ENCODE measurements at places on chromosomes 12 and 14.

DNA sequence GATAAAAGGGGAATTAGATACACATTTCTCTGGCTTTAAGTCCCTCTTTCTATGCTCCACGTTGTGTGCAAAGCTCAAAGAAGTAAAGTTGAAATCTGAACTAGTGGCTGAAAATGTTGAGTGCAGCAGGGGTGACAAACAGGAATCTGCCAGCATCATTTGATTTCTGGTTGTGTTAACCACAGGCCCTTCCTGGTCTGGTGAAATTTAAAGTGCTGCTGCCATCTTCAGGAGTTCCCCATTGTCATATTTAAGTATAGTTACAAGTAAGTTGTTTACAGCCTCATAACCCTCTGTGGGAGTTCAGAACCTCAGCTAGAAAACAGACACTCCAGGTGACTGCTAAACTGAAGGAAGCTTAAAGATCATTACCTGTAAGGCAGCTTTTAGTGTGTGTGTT, 90.9 kb upstream of the CCDC196 start:
- DNase-seq: peak; percentile 20

DNA sequence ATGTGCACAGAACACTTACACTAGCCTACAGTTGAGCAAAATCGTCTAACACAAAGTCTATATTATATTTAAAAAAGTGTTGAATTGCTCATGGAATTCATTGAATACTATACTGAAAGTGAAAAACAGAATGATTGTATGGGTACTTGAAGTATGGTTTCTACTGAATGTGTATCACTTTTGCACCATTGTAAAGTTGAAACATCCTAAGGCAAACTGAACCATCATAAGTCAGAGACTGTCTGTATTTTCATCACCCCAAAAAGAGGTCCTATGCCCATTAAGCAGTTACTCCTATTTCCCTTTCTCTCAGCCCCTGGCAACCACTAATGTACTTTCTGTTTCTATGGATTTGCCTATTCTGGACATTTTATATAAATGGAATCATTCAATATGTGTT, 4.4 kb upstream of the AMIGO2 start:
- no peak for DNase-seq

DNA sequence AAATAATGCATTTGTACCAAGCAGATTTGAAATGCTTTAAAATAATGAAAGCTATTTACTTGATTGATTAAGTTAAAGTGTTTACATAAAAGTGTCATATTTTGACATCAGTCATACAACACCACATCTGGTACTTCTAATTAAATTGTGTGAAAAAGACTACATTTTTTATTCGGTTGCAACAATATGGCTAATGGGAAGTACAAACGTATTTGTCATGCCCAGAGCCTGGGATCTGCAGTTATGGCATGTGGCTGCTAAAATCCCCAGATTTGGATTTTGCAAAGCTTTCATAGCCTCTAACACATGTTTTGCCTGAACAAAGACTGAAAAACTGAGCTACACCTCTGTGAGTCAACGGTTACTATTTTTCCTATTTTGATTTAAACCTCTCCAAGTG, 66.6 kb downstream of the LLPH start:
- DNase-seq: no peak

DNA sequence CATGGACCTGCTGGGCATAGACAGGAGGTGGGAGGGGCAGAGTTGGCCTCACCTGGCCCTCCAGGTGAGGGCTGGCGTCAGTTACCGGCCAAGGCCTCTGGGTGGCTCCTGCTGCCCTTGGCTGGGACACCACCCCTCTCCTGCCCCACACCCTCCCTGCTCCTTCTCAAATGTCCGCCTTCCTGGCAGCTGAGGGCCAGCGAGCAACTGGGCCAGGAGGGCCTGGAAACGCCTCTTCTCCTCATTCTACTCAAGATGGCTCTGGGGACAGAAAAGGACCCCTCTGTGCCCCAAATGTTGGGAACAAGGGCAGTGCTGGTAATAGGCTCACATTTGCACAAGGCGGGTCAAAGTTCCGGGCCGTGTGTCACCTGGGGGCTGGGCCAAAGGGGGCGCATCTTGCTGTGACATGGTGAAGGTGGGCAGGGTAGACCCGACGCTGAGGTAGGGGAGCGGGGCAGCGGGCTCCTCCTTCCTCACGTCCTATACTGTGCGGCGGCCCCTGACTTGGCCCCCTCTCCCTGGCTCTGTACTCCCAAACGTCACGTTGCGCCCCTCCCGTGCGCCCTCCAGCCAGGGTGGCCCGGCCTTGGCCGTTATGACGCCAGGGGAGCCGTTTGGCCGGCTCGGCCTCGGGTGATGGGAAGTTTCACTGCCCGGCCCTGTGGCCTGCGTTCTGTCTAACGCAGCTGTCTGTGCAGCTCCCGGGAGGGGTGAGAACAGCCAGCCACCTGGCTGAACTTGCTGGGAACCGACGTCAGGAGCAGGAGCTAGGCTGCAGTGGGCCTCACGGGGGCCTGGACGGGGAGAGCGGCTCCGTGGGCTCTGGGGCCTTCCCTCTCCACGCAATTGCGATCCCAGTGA, 18.0 kb upstream of the DLK1 start:
- DNase-seq: no peak

DNA sequence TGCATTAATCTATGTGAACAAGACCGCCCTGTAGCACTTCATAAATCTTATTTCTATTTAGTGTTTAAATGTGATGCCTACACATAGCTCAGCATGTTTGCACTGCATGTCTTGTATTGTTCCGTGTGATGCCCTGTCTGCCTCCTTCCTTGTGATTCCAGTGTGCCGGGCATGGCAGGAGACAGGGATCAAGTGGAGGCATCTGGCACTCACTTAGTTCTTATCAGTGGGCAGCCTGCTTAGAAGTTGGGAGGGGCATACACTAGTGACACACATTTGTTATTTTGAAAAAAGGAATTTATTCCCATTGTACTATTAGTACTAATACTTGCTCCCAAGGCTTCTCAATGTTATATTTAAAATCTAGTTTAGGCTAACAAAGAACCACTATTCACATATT, 176.4 kb downstream of the KCNA5 start:
- no peak for DNase-seq

All from CD4-positive, alpha-beta T cell treated with Interleukin-2 at 100 ng/mL for 4 hours (primary cell).